ENCODE measurements at places on chromosomes 12 and 14.

DNA sequence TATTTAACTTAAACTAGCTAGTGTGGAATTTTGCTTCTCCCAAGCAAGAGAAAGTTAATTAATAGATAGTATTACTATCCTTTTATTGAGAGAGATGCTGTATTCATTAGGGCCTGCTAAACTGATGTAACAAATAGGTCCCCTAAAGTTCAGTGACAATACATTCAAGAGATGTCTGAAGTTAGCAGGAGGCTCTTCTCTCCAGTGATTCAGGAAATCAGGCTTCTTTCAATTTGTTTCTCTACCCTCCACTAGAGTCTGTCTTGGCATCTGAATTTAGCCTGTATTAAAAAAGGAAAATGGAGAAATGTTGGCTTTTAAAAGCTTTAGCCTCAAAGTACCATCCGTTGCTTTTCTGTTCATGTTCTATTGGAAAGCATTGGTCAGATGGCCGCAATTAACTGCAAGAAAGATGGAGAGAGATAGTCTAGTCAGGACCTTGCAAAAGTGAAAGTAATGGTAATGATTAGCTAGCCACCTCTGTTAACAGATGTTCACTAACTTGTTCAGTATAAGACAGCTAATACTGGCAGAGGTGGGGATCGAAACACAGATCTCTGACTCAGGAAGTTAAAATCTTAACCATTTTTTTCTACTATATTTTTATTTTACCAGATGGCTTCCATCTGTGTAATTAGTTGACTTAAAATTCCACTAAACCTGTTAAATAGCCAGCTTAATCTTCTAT, 786.8 kb downstream of the TMTC2 start:
- DNase-seq, result no peak

DNA sequence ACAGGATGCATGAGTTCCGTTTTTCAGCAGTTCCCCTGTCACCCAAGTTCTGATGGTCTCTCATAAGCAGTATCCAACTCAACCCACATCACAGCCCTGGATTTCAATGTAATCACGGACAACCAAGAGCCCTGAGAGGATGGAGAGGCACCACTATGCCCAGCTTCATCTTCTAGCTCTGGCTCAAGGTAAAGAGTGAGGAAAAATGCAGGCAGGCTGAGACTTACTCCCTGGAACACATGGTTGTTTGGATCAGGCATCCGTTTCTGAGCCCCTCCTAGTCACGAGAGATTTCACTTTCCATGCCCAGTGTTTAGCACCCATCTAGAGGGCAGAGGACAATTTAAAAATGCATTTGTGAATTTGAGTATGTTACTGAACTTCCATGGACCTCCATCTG, 45.0 kb downstream of the ANO2 start:
- DNase-seq, result no peak

DNA sequence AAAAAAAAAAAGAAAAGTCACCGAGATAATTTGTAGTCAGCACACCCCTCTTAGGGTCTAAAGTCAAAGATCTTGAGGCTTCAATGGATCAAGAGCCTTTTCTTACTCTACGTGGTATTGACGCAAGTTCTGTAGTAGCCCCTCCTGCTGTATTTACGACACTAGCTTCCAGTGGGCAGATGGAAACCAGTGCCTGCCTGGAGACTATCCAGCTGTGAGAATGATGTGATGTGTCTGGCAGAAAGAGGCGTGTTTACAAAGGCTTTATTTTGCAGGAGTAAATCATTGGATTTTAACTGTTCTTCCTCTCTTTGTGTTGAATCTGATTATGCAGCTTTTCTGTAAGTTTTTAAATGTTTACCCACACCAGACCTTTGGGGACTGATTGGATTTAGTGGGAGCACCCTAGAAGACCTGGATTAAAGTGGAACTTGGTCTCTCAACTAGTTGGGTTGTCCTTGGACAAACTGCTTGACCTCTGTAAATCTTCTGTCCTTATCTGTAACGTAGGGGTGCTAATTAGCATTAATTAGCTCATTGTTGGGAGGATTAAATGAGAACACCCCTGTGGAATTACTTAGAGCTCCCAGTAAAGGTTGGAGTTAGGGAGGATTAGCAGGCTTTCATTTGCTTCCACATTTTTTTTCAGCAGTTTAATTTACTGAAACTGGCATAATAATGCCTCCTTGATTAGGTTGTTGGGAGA, 72.4 kb downstream of the RASSF3 start:
- peak; percentile 63 for DNase-seq

DNA sequence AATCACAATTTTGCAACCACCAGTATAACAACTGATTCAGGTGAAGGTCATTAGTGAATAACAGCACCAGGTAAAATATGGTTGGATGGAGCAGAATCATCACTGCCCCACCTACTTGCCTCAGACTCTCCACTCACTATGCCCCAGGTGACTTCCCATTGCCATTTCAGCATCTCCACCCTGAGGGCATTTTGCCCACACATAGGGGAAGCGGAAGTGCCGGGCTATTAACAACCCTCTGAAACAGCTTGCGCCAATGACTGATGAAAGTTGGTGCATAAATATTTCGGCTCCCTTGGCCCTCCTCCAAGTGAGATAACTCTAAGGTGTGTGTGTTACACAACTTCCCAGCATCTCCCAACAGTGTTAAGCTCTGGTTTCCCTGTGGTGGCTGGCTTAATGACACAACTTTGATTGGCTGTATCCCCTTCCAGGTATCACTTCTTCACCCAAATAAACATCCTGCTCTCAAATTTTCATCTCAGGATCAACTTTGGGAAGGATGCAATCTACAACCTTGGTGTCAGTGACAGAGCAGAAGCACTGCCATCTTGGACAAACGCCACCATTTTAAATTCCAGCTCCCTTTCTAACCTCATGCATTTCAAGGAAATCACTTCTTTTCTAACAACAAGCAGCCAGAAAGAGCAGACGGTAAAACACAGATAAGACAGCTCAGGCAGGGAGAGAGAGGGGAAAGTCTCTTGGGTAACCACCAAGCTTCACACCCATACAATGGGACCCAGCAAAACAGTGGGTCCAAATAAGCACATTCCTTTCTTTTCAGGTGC, 73.6 kb upstream of the PPP2R5C start:
- no peak for DNase-seq

GRCh38 chr12:55922126-55922525, 5.6 kb downstream of the PYM1 start:
- DNase-seq, result no peak

- no peak for DNase-seq
Measured at GRCh38 chr14:91292491-91292890, 48.0 kb upstream of the GPR68 start.

- no peak for DNase-seq
Measured at GRCh38 chr14:100733152-100733850, 6.6 kb downstream of the DLK1 start.

GRCh38 chr12:127494961-127495915, 771.7 kb upstream of the TMEM132C start:
- DNase-seq, result no peak

DNA sequence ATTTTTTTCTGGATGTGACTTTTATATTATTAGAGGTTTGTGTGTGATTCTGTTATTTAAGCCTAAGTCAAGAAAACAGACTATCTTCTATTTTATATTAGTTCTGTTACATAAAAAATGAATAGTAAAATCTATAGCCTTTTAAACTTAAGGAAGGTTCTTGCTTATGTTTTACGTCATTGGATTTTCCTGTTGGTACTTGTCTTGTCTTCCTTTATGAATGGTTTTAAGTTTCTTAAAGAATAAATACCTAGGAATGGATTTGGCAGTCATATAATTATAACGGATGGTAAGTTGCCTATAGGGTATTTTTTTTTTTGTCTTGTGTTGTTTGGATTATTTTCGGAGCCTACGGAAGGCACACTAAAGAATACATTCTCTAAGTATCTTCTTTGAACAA, 161.8 kb upstream of the PTPRQ start:
- DNase-seq, result no peak

DNA sequence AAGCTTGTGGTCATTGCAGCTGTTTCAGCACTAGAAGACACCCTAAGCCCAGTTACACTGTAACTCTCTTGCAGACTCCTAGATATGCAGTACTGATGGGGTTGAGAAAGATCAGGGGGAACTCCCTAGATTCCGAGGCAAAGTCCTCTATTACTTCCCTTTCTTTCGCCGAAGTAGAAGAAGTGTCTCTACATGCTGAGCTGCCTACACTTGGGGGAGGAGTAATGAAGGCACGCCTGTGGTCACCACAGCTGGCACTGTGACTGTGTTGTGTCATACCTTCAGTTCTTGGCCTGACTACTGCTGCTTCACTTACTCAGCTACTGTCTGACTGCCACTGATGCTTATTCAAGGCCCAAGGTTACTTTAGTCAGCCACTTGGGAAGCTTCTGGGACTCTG, 35.1 kb upstream of the RPL10L start:
- no peak for DNase-seq

Measured in NCI-H1694 treated with DMSO at 0.1 percent for 48 hours (cell line).